Posterior cingulate gyrus (tissue), 11 donors: ENCODE measurements at places on chromosomes 13 and 19.

DNA sequence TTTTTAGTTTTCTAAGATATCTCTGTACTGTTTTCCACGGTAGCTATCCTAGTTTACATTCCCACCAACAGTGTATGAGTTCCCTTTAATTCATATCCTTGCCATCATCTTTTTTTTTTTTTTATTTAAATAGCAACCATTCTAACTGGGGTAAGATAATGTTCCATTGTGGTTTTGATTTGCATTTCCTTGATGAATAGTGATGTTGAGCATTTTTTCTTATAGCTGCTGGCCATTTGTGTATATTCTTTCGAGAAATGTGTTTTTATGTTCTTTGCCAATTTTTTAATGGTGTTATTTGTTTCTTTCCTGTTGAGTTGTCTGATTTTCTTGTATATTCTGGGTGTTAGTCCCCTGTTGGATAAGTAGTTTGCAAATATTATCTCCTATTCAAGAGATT, 454.8 kb downstream of the DACH1 start:
- no peak for DNase-seq

DNA sequence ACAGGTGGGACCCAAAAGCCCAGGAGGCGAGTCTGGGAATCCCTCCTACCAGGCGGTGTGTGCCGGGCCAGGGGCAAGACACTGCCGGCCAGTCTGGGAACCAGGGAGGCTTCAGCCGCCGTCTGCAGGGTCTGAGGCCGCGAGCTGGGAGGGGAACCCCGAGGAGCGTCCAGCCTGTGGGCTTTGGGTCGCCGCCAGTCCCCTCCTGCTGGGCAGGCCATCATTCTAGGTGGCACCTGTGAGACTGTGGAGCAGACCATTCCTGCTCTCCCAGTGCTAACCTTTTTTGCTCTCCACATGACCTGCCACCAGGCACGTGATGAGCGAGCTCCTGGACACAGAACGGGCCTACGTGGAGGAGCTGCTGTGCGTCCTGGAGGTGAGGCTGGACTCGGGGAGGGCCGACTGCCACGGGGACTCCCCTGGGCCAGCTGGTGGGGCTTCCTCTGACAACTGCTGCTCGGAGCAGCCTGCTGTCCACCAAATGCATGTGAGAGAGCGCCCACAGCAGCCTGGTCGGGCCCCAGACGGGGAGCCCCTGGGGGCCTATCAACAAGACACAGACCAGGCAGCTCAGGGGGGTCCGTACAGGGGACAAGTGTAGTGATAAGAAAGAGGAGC, 24.6 kb upstream of the F7 start:
- DNase-seq = peak; percentile 69

DNA sequence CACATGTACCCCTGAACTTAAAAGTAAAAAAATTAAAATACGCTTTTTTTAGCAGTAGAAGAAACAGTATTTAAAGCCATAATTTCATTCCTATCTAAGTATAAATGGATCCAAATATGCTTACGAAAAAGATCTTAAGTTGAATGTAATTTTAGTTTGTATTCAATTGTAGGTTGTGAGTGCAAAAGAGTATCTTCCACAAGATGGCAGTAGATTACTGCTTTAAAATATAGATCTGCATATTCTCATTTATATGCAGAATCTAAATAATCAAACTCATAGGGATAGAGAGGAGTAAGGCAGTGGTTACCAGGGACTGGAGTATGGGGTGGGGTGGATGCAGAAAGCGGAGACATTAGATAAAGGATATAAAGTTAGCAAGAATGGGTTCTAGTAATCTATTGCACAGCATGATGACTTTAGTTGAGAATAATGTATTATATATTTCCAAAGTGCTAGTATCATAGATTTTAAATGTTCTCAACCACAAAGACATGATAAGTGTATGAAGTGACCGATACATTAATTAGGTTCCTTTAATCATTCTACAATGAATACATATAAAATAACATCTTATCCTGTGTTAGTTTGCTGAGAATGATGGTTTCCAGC, 14.2 kb downstream of the OR7A17 start:
- no peak for DNase-seq

DNA sequence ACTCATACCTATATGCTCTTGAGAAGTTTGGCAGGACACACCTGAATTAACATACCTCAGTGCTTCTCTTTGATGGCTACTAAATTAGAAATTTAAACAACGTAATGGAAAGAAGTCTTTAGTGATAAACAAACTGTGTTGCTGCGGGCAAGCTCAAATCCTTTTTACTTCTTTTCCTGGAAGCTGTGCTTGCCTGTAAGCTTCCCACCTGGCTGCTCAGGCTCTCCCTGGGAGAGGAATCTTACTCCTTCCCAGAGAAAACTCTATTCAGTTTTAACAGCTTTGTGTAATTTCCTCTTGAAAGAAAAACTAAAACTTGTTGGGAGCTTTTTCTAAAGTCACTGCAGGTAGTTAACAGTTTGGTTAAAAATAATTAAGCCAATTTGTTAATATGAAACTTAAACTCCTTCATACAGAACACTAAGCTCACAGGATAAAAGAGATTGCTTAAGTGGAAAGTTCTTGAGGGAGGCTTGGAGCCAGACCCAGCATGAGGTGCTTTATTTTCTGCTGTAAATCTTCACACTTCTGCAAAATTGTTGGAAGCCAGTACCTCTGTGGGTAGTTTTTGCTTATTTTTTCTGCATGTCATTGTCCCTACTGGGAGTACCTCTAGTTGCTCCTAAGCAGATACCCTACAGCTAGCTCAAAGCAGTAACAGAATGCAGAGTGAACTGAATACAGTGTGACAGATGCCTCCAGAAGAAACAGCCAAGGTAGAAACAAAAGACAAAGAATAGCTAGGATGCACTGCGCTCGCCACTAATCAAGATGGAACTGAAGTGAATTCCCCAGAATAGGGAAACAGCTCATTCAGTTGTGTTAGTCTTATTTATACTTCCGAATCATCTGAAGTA, 1253.0 kb downstream of the PCDH17 start:
- no peak for DNase-seq

DNA sequence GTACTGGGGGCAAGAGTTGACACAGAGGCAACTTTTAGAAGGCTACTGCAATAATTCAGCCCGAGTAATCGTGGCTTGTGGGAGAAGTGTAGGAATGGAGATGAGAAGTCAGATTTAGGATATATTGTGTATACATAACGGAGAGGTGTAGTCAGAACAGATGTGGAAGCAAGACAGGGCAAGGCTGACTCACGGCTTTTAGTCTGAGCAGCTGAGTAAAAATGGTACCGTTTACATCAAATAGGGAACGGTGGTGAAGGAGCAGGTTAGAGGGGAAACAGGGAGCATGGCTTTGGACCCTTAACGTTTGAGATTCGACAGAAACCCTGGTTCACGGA, 796 bp upstream of the LSM14A start:
- DNase-seq = no peak

DNA sequence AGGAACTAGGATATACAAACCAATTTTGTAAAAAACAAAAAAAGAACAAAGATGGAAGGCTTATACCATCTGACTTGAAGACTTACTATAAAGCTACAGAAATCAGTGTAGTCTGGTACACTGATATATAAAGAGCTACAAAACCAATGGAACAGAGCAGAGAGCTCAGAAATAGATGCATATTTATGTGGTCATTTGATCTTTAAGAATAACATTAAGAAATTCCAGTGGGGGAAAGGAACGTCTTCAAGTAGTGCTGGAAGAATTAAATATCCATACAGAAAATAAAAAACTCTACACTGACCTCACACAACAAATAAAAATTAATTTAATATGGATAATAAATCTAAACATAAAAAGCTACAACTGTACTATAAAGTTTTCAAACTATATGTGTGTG, 317.0 kb downstream of the ENOX1 start:
- no peak for DNase-seq

DNA sequence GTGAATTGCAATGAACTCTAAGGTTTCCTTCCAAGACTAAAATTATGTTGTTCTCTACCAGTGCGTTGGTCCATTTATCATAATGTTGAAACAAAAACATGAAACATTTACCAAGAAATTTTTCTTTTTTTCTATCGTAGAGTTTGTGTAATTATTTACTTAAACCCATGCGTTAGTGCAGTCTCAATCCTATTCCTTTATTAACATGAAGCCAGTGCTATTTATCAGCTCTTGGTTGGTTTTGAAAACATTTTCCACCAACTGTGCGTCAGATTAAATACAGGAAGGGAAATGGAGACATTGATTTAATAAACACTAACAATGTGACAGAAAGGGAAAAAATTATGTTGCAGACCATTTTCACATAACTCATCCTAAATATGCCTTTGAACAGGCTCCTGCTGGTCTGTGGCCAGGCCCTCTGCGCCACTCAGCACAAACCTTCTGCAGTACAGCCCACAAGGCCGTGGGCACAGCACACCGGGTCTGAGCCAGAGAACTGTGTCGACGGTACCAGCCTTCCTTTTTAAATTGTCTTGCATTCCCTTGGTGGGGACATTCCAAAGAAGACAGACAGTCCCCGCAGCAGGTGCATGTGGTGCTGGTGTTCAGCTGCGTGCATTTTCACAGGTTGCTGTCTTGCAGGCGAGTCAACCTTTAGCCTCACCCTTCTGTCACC, 135.8 kb downstream of the SHISA2 start:
- no peak for DNase-seq

GRCh38 chr19:38733241-38733492, 11.1 kb downstream of the CAPN12 start:
- DNase-seq = peak; percentile 6

DNA sequence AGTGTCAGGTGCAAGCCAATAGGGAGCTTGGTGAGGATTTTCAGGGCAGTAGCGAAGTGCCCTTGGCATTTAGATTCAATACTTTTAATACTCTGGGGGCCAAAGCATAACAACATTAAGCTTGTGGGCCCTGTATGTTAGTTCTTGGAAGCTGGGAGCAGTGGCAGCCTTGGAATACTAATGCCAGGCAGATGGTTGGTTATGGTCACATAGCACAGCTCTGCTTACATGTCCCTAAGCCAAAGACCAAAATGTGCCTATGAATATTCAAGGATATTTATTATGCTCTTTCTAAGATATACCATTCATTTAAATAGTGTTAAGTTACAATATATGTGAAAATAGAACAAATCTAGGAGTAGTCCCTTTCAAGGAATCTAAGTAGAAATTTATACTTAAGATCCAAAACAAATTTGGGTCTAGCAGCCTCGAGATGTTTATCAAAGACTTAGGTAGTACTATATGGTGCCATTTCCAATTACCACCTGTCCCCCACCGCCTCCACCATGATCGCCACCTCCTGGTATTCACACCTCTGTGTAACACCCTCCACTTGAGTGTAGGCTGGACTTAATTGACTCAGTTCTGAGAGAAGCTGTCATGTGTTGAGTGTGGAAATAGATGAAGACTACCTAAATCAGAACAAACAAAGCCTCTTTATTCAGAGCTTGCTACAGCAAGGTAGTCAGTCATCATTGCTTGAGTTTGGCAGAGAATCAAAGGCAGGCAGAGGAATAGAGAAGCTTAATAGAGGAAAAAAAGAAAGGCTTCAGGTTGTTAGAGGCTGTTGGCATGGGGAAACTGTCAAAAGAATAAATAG, 261.0 kb downstream of the GPC5 start:
- peak; percentile 73 for DNase-seq

- no peak for DNase-seq
Observed at GRCh38 chr13:110464556-110465333, 96.8 kb downstream of the RAB20 start.

DNA sequence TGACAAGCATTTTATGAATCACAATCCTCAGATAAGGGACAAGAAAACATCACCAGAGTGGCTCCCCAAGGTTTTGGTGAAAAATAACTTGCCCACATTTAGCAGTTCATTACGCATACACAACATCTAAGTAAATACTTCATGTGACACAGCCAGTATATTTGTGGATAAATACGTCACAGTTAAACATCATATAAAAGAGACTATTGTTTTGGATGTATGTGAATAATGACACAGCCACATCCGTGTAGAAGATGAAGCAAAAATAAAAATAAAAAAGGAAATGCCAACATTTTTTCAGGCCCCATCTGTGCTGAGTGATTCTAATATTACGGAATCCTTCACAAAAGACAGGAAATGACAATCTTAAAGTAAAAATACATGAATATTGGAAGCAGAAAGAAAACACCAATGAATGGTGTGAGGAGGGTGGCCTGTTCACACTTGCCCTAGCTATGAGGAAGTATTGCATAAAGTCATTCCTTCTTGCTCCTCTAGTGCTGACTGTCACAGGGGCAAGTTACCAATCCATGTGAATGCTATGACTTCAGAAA, 457.1 kb downstream of the KLF12 start:
- no peak for DNase-seq
